ENCODE measurements at places on chromosomes 7 and 10.

DNA sequence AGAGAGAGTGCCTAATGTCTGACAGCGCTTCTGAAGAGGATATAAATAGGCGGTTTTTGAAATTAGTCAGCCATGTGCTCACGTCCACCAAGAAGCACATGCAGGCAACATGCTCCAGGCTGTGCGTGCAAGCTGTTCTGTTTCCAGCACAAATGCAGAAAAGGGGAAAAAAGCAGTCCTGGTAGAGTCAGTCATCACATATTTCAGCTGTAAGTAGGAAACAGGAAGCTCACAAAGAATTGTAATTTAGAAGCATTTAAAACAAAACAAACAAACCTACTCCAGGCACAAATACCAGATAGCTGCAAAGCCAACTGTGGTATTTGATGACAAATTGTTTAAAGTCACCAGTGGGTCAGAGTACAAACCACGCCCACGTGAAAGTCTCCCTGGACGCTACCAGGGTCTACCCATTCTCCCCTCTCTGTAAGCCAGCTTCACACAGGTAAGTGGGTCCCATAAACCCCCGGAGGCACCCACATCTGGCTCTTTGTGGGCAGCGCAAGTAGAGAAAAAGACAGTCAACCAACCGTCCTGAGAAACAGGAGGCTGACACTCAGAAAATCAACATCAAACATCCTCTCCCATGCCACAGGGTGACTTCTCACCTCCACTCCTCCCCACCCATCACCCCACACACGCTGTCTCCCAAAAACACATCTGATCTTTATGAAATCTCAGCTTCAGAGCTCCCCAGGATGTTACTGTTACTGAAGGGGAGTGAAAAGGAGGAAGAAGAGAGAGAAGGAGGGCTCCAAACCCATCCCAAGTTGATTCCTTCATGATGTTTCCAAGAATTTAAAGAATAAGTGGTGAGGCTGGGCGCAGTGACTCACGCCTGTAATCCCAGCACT lies 186.4 kb downstream of the FAM107B start:
- peak; percentile 75 for DNase-seq

DNA sequence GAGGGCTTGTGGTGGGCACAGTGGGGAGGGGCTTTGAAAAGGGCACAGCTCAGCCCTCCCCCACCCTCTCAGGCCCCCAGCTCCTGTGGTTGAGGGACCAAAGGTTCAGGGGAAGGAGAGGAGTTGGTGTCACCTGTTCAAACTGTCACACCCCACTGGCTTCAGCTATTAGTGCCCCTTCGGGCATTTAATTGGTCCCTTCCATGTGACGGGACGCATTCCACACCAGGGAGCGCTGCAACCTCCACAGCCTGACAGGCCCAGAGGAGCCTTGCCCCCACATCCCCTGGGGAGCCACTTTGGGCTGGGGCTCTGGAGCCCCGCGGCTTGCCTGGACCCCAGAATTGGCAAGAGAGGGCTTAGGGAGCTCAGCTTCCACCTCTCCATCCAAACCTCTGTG lies 75.7 kb downstream of the C10orf105 start:
- no peak for DNase-seq

GRCh38 chr10:11331046-11331577 lies 280.3 kb downstream of the USP6NL start:
- no peak for DNase-seq

GRCh38 chr7:100908512-100908911 lies 12.8 kb upstream of the ACHE start:
- no peak for DNase-seq

- DNase-seq = peak; percentile 76
These were observed 863 bp downstream of the ST8SIA6 start for GRCh38 chr10:17453373-17454091.

- no peak for DNase-seq
These were observed 463.9 kb downstream of the PARD3 start for GRCh38 chr10:34351161-34351560.

GRCh38 chr10:78045856-78046255 lies 12.2 kb downstream of the RPS24 start:
- no peak for DNase-seq

DNA sequence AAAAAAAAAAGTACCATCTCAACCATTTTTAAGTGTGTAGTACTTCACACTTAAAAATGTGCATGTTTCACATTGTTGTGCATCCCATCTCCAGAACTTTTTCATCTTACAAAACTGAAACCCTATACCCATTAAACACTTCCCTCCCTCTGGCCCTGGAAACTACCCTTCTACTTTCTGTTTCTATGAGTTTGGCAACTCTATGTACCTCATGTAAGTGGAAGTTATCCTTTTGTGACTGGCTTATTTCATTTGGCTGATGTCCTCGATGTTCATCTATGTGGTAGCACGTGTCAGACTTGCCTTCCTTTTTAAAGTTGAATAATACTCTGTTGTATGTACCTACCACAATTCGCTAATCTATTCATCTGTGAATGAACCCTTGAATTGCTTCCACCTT lies 12.2 kb downstream of the KCNMA1 start:
- DNase-seq = no peak

DNA sequence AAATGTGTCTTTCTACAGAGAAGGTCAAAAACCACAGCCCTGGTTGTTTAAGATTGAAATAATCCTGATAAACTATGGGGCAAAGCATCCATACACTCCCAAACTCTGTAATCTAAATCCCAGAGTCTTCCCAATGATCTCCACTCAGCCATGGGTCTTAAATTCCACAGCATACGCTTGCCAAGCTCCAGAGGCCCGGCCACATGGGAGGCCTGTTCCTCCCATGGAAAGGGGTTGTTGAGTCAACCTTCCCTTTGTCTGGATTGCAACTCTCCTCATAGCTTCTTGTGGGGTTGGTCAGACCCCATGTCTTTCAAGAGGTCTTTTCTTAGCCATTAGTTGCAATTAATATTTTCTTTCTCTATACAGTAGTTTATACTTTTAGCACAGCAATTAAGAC lies 718 bp upstream of the STEAP4 start:
- no peak for DNase-seq

- DNase-seq = no peak
These were observed 34.5 kb downstream of the ATXN7L1 start for GRCh38 chr7:105841866-105842265.

DNA sequence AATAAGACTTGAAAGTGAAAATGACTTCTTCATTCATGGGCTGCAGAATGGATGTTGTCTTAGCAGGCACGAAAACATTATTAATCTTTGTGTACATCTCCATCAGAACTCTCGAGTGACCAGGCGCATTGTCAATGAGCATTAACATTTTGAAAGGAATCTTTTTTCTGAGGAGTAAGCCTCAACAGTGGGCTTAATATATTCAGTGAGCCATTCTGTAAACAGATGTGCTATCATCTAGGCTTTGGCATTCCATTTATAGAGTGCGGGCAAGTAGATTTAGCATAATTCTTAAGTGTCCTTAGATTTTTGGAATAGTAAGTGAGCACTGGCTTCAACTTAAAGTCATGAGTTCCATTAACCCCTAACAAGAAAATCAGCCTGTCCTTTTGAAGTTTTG lies 33.1 kb downstream of the PTTG1IP2 start:
- no peak for DNase-seq

GRCh38 chr7:95684505-95684904 lies 87.8 kb upstream of the DYNC1I1 start:
- no peak for DNase-seq

- no peak for DNase-seq
These were observed 81.9 kb downstream of the DNMBP start for GRCh38 chr10:99927721-99928280.

GRCh38 chr10:43308986-43309385 lies 42.1 kb upstream of the RASGEF1A start:
- DNase-seq = no peak

DNA sequence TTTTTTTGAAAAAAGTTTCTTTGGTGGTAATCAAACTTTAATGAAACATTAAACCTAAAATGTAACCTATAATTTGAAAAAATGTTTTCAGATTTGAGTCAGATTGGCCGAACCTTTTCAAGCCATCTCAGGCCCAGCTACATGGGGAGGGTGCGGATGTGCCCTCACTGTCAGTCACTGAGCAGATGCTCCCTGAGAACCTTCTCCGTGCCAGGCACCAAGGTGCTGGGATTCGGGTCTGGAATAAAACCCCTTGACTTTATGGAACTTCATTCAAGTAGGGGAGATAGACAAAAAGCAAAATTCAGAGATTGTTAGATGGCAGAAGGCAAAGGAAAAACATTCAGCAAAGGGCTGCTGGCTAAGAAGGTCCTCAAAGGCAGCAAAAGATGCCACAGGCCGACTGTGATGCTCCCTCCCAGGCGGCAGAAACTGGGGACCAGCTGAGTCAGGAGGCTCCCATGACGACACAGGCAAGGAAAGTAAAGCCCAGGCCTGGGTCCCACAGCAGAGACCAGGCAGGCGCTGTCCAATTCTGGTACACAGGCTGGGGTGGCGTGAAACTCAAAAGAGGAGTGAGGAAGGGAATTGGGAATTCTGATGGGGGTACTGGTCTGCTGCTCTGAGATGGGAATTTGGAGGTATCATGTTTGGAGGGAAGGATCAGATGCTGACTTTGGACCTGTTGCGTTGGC lies 82.2 kb upstream of the DDC start:
- DNase-seq = peak; percentile 26

DNA sequence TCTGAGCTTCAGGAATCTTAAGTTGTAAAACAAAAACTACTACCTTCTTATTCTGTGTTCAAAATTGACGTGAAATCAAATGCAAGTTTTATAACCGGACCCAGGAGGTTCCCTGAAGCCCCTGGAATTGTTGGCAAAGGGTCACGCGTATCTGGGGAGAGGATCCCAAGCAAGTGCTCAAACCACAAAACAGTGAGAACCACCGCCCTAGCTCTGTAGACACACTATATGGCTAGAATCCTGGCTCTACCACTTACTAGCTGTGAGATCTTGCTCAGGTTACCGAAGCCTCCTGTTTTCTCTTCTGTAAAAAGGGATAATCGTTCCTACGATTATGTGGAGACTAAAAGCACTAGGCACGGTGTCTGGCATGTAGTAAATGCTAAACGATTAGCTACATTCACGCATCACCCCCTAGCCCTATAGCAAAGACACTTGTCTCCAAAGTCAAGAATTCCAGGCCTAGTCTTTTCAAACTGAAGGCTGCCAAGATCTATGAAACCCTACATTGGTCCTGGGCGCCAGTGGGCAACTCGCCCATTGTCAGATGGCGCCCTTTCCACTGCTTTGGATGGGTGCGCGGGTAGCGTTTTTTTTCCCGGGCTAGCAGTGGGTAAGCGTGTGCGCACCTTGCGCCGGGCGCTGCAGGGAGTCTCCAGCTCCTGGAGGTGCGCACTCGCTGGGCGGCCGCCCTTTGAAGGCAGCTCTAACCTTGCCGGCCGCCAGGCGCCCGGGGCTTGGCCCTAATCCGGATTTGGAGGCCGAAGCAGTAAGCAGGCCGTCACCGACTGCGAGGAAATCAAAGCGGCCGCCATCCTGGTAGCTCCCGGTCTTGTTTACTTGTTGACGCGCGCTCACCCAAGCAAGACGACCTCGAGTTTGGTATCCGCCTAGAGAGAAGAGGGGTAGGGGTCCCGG lies 11.6 kb upstream of the NKX2-3 start:
- no peak for DNase-seq

DNA sequence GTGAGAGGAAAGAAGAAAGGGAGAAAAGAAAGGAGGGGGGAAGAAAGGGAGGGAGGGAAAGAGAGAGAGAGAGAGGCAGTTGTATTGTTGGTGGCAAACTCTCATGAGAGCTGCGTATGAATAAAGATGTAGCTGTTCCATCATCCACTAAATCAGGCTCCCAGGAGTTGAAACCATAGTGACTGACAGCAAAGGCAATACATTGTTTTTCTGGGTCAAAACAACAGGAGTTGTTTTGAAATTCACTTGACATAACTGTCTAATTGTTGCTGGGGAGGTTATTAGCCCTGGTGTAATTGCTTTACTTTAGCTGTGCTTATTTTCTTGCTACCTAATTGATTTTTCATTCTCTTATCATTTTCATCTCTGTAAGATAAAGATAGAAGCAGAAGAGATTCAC lies 173.4 kb downstream of the NPSR1 start:
- DNase-seq = no peak

GRCh38 chr7:128446306-128446705 lies 9.4 kb upstream of the HILPDA start:
- DNase-seq = no peak

GRCh38 chr10:123843835-123844234 lies 47.8 kb downstream of the CPXM2 start:
- DNase-seq = no peak

GRCh38 chr7:70698219-70698832 lies 433.6 kb upstream of the GALNT17 start:
- no peak for DNase-seq

DNA sequence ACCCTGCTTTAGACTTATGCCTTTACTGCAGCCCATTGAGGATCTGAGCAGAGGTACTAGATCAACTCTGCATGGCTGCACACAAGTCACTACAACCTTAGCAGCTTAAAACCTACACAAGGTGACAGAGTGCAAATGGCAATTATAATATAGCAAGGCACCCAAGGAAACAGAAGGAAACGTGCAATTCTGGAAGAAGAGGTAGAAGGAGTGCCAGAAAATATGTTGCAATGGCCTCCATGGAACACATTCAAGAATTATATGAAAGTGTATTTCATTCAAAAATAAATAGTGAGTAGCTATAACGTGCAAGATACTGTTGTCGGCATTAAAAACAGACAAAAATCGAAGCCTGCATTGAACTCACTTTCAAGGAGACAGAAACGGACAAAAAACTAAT lies 2.9 kb upstream of the AKR1C8 start:
- no peak for DNase-seq

- no peak for DNase-seq
These were observed 16.6 kb upstream of the WDFY4 start for GRCh38 chr10:48667960-48668590.

DNA sequence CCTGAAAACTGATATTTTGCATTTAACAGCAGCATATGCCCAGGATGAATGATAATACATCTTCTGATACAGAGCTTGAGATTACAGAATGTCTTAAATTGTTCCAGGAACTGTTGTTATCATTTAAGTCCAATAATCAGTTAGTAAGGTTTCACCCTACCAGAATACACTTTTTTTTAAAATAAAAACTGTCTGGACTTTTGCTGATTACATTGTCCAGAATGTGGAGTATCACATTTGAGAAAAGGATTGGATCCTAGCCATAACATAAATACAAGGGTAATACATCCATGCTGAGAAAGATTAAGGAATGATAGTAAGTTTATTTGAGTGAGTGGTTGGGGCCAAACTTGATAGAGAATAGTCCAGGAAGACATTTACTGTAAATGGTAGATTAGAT lies 71.0 kb downstream of the SEPTIN7 start:
- no peak for DNase-seq

DNA sequence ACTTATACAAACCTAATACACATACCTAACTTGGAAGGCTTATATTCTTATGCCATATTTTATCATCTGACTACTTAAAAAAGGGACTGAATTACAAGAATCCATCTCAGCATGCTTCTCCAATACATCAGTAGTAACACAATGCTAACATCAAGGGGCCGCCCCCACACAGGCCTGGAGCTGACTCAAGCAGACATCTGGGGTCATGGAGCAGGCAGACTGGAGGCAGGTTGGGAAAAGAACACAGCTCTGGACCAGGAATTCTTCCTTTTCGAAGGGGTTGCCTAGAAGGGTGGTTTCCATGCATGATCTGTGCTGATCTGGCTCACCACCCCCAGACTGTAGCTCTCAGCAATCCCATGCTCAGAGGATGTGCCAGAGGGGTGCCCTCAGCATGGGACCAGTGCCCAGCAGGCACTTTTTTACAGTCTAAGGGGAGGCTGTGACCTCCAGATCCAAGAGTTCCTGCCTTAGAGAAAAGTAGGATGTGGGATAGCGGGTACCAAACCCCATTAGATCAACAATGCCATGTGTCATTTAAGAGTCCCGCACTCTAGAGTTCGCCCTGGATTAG lies 26.1 kb upstream of the DUSP5 start:
- DNase-seq = peak; percentile 32
